ENCODE measurements at places on chromosomes 13 and 19.

- DNase-seq: peak; percentile 64
Measured at GRCh38 chr19:55304279-55304978, 20.6 kb downstream of the BRSK1 start.

- no peak for DNase-seq
Measured at GRCh38 chr19:39160523-39160861, 34.9 kb downstream of the PAK4 start.

DNA sequence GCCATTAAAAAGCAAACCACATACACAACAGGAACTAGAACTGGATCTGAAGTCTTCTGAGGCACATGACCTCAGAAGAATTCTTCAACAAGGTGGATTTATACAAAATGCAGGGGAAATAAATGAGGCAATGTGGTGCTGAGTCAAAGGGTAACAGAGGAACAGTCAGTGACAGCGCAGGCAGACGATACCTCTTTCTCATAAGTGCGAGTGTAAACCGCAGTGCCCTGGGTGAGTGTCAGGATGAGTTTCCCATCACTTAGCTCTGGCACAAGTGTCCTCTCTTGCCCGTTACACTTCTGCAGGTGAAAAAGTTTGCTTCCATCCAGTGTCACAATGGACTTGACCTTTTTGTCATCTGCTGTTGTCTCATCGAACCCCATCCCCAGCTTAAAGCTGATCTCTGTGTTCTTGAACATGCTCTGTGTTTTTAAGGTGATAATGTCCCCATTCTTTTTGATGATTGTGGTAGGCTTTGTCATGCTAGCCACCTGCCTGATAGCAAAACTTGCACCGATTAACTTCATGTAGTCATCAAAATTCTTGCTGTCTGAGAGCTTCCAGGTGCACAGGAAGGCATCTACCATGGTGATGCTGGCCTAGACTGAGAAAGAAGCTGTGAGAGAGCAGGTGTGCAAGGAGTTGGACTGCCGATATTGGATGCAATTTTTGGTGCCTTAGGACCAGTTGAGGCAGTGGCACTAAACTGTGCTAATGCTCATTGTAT, 97.3 kb downstream of the AKAP11 start:
- no peak for DNase-seq

DNA sequence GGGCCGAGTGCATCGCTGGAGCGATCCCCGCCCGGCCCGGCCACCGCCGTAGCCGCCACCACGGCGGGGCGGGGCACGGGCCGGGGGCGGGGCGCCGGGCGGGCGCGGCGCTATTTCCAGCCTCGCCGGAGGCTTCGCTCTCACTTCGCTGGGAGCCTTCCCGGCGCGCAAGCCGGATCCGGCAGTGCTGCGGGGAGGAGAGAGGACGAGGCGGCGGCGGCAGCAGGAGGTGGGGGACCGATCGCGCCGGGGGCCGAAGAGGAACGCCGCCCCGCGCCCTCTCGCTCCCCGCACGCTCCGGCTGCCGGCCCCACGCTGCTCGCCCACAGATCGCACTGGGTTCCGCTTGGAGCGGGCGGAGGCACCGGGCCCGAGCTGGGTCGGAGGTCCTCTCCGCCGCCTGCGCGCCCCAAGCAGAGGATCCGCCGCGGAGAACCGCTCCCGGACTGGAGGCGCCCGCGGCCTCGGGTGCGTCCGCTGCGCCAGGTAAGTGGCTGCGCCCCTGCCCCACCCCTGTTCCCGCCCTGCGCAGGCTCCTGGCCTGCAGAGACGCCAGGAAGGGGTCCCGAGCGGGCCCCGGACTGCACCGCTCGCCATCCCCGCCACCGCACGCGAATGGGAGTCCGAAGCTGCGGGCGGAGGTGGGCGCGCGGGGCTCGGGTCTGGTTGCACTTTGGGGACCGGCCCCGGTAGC, at the start of gene CHST8:
TSS of gene CHST8 (plus strand) at position 143 of the 694 bp plus-strand sequence. CDS start 67,309 bp downstream, outside the sequence.
- DNase-seq: peak; percentile 42

GRCh38 chr19:45442778-45443461, 19.2 kb upstream of the ERCC1 start:
- DNase-seq: peak; percentile 21

GRCh38 chr13:43877326-43877725, 2.2 kb downstream of the CCDC122 start:
- no peak for DNase-seq

DNA sequence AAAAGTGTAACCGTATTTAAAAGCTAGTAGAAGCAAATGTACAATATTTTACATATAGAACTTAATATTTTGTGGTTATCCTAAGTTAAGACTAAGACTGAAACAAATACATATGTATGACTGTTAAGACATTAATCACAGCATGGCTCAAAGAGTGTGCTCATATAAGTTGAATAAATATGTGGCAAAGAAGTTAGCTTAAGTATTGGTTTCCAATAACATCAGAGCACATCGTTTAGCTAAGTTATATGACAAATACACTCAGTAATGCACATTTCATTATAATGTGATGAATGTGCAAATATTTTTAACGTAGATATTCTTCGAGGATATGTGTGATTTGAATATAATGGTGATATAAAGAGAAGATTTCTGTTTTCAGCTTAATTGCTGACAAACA, 253.8 kb downstream of the SLITRK5 start:
- no peak for DNase-seq

DNA sequence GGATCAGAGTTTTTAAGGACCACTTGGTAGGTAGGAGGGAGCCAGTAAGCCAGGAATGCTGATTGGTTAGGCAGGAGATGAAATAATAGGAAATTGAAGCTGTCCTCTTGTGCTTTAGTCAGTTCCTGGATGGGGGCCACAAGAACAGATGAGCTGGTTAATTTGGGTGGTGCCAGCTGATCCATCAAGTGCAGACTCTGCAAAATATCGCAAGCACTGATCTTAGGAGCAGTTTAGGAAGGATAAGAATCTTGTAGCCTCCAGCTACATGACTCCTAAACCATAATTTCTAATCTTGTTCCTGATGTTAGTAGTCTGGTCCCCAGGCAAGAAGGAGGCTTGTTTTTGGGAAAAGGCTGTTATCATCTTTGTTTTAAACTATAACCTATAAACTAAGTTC, 117.9 kb upstream of the GPR12 start:
- no peak for DNase-seq

- DNase-seq: no peak
Measured at GRCh38 chr19:53432088-53432661, 391 bp downstream of the ZNF761 start.

DNA sequence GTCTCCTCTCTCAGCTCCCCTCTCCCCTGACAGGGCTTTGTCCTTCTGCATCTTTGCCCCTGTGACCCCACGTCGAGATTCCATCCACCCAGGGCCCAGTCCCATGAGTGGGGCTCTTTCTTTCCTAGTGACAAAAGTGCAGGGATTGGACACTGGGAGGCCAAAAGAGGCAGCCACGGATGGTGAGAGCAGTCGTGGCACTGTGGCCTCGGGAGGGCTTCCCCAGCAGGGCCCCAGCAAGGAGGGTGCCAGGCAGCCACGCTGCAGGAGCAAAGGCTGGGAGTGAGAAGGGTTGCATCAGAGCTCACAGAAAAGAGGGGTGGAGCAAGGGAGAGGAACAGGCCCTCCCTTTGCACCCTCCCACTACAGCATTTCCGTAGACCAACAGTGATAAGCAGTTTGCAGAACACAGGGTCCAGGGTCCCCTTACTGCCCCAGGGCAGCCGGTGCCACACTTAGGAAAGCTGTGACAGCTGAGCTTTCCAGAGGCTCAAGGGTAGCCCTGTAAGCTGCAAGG, 4.9 kb downstream of the ZSCAN1 start:
- DNase-seq: no peak

- DNase-seq: peak; percentile 16
Measured at GRCh38 chr19:51810223-51810622, 15.3 kb downstream of the FPR3 start.

GRCh38 chr19:52138278-52138982, 1.3 kb downstream of the ZNF616 start:
- DNase-seq: peak; percentile 37

DNA sequence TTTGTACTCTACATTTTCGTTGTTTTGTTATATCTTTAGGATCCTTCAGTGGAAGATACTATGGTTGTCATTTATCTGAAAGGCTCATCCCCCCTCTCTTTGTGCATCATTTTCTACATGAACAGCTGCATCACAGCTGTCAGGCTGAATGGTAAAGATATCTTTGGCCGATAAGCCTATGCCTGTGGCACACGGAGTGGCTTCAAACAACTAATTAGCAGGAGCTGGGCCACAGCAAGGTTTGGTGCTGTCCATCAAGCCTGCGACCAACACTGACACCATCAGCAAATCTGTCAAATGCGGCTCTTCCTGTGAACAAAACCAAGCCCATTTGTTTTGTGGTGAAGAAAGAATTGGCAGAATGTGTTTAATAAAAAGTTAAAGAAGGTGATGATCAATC, 334.4 kb downstream of the PCDH9 start:
- no peak for DNase-seq

DNA sequence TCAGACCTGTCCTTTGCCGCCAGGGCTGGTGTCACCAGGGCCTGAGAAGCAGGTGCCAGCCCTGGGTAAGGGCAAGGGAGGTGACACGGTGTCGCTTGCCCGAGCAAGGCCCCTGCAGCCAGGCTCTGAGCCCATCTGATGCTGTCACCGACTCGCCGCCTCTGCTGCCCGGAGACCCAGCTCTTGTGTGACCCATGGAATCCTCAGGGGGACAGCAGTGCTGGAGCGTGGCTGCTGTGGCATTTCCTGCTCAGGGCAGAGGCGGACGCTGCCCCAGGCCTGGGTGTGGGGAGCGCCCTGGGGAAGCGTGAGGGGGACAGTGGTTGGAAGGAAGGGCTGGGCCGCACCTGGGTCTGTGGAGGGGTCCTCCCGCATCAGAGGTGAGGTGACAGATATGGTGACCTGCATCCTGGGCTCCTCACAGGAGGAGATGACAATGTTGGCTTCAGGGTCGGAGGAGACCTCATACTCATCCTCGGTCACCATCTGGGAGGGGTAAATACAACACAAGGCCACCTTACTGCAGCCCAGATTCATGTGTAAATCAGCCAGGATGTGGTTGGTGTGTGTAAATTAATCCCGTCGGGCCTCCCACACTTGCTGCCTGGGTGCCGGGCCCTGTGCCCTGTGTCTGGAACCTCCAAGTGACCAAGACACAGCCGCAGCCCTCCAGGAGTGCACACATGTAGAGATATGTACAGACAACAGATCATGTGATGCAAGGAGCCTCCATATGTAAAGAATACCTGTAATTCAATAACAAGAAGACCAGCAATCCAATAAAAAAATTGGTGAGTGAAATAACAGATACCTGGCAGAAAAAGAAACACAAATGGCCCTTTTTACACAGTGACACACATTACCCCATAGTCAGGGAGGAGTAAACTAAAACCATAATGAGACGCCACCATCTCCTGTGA, 27.6 kb upstream of the MATK start:
- no peak for DNase-seq

DNA sequence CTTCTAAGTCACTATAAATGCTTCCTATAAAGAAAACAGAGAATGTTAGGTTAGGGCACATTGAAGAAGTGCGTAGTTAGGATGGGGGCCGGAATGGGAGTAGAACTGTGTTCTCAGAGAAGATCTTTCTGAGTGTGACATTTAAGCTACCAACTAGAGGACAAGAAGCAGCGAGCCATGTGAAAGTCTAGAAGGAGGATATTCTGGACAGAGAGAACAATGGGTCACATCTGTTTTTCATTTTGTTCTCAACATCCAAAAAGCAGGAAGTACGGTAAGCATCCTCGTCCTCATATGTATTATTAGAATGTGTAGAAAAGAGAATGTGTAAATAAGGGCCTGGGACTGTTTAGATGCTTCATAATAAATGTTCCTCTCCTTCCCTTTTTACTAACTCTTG, 44.5 kb upstream of the PARP4 start:
- no peak for DNase-seq

- peak; percentile 79 for DNase-seq
Measured at GRCh38 chr19:19217099-19217498, 5.3 kb downstream of the NCAN start.

GRCh38 chr19:18670312-18670711, 13.2 kb upstream of the CRTC1 start:
- no peak for DNase-seq

GRCh38 chr13:41220401-41220800, 26.0 kb upstream of the KBTBD7 start:
- DNase-seq: no peak

DNA sequence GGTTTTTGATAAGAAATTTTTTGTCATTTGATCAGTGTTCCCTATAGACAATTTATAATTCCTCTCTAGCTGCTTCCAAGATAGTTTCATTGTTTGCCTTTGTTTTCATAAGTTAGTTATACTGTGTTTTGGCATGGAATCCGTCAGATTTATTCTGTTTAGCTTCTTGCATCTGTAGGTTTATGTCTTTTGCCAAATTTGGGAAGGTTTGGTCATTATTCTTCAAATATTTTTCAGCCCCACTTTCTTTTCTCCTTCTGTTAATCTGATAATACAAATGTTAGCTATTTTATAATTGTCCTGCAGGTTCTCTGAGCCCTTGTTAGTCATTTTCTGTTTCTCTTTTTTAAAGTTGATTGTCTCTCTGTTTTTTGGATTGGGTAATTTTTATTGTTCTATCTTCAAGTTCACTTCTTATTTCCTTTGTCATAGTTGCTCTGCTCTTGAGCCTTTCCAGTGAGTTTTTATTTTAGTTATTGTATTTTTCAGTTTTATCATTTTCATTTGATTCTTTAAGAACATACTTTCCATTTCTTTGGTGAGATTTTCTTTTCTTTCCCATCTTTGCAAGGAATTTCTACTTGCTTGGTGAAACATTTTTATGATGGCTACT, 5.9 kb upstream of the FCGBP start:
- DNase-seq: no peak

GRCh38 chr13:79392882-79393563, 13.0 kb downstream of the RBM26 start:
- no peak for DNase-seq

DNA sequence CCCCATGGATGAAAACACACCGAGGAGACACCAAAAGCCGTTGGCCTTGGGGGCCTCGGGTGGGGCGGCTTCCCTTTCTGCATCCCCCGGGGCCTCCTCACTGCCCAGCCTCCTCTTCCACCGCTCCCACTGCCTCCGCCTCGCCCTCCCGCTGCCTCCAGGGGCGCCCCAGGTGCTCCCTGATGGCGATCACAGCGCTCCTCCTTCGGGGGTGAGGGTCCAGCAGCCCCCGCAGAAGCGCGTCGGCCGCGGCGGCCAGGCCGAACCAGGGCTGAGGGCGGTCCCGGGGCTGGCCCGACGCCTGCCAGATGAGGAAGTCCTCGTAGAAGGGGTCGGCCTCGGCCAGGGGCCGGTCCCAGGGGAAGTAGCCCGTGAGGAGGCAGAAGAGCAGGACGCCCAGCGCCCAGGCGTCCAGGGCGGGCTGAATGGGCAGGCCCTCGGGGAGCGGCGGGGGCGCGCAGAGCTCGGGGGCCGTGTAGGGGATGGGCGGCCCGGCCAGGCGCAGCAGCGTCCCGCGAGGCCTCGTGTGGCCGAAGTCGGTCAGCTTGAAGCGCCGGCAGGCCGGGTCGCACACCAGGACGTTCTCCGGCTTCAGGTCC, 7.2 kb downstream of the SBK2 start:
- DNase-seq: no peak

- DNase-seq: no peak
Measured at GRCh38 chr13:29503041-29503837, 92.2 kb downstream of the SLC7A1 start.
